Fibroblast of the aortic adventitia (primary cell): ENCODE measurements at places on chromosomes 5 and 9. TPM values are rescaled to one million over a fixed set of nuclear protein-coding genes. Genes with fewer than 3 reads are reported as not detected.

The ORM2 gene
- total RNA-seq: not detected in 2 replicates

The GIN1 gene
- total RNA-seq: 11.0 and 14.4 TPM in 2 replicates

The PCSK5 gene
- 2.2 and 3.6 TPM in 2 replicates for total RNA-seq

The SHISAL2B gene
- total RNA-seq: not detected in 2 replicates

The OR1J2 gene
- total RNA-seq: 1.6 TPM in 1 of 2 replicates, not detected in the other

The PCDHGB5 gene
- 8.5 and 19.9 TPM in 2 replicates for total RNA-seq

The SCGB3A2 gene
- total RNA-seq: not detected in 2 replicates

The SPATA31D4 gene
- not detected in 2 replicates for total RNA-seq

The SPARC gene
- total RNA-seq: 1,011 and 5,653 TPM in 2 replicates

The PAEP gene
- not detected in 2 replicates for total RNA-seq

The PCDHA9 gene
- under 0.01 and 0.49 TPM in 2 replicates for total RNA-seq

The ISL1 gene
- 0.18 and 2.6 TPM in 2 replicates for total RNA-seq

The SLC31A2 gene
- total RNA-seq: 7.0 and 8.0 TPM in 2 replicates

The SH2D3C gene
- 0.18 and 6.0 TPM in 2 replicates for total RNA-seq

The S1PR3 gene
- 12.8 and 31.1 TPM in 2 replicates for total RNA-seq

The CBY3 gene
- total RNA-seq: not detected in 2 replicates

The PCDHA6 gene
- 0.27 and 1.3 TPM in 2 replicates for total RNA-seq

The ALDOB gene
- total RNA-seq: not detected in 2 replicates

The ARL14EPL gene
- 0.18 TPM in 1 of 2 replicates, not detected in the other for total RNA-seq

The FCN1 gene
- total RNA-seq: not detected in 2 replicates

The SPEF2 gene
- 5.7 and 19.0 TPM in 2 replicates for total RNA-seq

The GARIN3 gene
- not detected in 2 replicates for total RNA-seq
